ENCODE measurements at places on chromosomes 1 and 21.

DNA sequence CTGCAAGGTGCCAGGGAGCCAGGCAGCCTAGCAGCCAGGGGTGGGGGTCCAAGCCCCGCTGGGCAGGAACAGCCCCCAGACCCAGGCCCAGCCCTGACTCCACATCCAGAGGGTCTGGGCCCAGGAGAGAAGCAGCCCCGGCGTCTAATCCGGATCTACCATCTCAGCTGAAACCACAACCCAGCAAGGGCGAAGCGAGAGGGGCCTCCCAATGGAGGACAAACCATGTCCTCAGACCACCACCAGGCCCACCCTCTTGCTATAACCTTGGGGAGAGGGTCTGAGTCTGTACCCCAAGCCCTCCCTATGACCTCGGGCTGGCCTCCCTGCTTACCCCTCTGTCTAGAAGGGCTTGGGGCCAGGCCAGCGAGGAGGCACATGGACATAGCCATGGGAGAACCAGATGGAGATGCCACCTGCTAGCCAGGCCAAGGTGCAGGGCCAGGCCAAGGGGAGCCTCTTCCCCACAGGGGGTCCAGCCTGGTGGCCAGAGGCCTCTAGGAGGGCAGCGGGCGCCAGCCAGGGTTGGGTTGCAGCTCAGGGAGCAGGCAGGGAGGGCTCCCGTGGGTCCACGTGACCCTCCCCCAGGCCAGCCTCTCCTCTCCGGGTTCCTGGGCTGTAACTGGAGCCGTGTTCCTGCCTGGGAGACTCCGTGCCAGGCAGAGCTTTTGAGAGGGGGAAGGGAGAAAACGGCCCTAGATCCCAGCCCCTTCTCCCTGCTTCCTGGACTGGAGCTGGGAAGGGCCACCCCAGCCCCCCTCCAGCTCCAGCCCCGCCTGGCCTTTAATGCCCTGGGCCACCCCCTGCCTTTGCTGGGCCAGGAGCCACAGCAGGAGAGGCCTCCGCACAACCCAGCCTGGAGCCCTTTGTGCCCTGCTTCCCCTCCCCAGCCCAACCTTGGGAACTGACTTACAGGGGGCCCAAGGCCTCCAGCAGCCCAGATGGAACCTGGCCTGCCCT lies 2.5 kb downstream of the WNT9A start:
- no peak for DNase-seq

DNA sequence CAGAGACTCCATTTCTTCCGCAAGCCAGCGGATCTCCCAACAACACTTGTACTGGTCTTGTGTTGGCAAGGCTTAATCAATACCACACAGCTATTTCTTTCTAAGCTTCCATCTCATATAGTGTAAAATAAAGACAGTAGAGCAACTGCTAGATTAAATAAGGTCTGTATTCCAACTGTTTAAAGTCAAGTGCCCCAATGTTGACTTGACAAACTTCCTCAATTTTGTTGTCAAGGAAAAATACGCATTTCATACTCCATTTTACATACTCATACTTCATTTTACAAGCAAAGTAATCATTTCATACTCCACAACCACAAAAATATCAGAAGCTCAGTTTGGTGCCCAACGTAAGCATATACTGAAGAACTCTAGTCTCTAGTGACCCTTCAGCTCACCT lies 143.0 kb downstream of the RERE start:
- DNase-seq = no peak

- no peak for DNase-seq
Observed at GRCh38 chr21:45966791-45967394, 14.7 kb upstream of the COL6A1 start.

DNA sequence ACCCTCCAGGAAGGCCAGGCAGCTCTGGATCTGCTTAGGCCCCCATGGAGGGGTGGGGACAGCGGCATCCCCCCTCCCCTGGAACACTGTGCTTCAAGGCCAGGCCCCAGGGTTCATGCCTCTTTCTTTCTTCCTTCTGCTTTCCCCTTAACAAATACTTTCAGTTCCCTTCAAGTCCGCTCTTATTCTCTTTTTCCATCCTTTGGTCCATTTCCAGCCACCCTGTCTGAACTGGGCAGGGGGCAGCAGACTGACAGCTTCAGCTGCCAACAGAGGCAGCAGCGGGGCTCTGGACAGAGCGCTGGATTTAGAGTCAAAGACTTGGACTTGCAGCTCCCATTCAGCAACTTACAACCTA lies 1.1 kb upstream of the CD244 start:
- no peak for DNase-seq

DNA sequence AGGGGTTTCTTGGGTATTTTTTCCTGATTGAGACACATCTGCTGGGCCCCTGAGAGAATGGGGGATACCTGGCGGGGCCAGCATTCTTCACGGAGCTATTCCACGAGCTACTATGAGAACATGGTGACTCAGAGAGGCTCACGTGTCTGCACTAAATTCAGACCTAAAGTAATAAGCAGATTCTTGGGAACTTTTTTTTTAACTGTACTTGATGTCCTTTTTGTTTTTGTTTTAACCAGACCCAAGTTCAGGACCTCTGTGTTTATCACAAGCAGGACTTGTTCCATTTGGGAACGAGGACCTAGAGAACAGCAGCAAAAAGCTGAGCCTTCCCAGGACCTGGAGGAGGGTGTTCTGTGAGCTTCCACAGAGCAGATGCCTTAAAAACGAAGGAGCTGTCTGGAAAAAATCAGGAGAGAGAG lies 44.0 kb downstream of the EVA1C start:
- DNase-seq = no peak

GRCh38 chr1:50857702-50858101 lies 102.4 kb downstream of the FAF1 start:
- no peak for DNase-seq

DNA sequence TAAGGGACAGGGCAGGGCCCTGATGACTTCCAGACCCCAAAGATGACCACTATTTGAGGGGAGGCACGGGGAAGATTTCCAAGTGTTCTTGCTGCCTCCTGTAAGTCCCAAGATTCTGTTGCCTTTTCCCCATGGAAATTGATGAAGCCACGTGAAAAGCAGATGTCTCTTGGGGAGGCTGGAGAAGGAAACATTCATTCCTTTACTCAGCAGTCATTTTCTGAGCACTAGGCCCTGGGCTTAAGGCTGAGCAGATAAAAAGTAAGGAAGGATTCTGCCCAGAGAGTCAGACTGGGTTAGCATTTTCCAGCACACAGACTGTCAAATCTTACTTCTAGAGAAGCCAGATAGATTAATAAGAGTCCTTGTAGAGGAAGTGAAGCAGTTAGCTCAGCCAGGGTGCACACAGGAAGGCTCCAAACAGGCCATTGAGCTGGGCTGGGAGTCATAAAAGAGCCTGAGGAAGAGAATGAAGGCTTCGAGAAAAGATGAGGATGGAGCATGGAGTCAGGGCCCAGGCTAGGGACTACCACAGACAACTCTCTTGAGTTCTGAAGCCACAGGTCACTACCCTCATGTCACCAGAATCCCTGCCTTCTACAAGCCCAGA lies 10.1 kb downstream of the EXTL1 start:
- no peak for DNase-seq

DNA sequence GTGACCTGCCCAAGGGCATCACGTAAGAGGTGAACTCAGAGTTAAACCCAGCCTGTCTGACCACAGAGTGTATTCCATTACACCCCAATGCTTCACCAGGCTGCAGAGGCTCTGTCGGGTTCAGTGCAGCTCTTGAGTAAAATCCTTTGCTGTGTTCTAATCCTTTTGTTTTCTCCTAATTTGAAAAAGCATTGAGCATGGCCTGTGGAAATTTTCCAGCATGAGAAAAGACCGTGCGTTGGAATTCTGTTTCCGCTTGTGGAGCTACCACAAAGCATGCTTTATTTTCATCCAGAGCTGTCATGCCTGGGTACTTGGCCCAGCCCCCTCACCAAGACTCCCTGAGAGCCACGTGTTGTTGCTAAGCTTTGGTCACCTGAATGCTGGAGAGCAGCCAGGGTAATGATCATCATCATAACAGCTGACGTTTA lies 317.6 kb downstream of the PRDM2 start:
- DNase-seq = no peak

- no peak for DNase-seq
Observed at GRCh38 chr1:217342105-217342504, 288.8 kb downstream of the GPATCH2 start.

DNA sequence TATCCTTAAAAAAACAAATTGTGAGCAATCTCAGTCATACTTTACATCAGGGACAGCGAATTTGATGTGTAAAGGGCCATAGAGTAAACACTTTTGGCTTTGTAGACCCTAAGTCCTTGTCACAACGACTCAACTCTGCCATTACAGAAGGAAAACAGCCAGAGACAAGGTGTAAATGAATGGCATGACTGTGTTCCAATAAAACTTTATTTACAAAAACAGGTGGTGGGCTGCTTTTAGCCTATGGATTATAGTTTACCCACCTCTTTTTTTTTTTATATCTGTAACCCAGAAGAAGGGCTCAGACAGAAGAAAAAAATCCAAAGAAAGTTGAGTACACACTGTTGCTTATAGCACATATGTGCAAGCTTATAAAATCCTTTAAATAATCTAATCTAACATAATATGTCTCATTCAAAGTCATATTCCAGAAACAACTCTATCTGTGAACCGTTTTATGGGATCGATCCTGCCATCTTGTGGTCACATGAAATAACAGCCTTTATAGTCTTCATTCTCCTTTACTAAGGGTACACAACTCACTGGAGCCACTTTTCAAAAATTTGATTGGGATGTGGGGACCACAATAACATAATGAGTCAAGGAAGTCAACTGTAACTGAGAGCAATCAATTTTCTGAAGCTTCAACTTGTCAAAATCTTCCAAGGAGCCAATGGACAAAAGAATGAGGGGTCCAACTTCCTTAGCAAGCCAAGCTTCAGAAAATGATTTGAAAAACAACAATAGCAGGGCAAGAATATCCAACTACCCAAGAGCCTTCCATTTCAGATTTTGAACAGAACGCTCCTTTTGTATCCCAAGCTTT lies 142.2 kb upstream of the KRTAP19-8 start:
- DNase-seq = no peak

DNA sequence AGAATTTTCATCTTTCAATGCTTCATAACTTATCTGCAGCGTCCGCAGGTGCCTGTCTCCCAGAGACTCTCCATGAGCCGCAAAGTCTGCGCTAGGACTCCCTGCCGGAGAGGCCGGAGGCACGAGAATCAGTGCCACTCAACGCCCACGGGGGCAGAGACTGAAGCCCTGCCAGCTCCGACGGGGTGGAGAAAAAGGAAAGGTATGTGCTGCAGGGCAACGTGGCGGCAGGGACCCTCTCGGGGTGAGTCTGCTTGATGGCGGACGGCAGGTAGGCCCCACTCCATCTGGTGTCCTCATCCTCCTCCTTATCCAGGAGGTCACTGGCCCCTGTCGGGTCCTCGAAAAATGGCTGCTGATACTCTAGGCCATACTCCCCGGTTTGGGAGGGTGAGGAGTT lies 21.9 kb upstream of the MRPS14 start:
- no peak for DNase-seq

DNA sequence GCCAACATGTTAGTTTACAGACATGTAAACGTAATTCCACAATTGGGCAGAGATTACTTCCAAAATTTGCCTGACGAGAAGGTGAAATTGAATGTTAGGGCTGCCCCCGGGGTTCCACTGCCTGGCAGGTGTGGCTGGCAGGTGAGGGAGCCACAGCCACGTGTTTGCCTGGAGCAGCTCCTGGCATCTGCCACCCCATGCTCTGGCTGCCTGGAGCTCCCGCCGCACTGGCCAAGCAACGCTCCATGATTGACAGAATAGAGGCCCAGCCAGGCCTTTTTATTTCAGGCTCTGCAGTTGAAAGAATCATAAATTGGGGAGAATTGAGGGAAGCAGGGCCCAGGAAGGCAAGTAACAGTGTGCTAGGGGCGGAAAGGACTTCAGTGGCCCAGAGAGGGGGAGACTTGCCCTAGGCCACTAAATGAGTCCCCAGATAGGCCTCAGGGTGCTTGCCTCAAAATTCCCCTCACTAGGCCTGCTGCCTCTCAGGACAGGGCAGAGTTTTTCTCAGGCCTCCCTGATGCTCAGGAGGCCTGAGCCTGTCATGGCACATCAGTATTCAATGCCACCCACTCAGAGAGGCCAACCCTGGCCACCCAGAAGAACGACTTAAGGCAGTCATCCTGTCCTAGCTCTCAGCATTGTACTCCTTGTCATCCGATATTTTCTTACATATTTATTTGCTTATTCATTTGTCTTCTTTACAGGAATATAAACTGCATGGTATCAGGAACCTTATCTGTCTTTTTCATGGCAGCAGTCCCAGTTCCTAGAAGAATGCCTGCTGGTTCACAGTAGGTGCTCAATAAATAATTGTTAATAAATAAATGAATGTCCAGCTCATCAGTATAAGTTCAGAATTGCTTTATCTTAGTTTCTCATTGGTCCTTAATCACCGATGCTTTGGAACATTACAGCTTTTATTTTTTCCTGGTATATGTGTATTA lies 16.6 kb upstream of the S1PR1 start:
- no peak for DNase-seq

DNA sequence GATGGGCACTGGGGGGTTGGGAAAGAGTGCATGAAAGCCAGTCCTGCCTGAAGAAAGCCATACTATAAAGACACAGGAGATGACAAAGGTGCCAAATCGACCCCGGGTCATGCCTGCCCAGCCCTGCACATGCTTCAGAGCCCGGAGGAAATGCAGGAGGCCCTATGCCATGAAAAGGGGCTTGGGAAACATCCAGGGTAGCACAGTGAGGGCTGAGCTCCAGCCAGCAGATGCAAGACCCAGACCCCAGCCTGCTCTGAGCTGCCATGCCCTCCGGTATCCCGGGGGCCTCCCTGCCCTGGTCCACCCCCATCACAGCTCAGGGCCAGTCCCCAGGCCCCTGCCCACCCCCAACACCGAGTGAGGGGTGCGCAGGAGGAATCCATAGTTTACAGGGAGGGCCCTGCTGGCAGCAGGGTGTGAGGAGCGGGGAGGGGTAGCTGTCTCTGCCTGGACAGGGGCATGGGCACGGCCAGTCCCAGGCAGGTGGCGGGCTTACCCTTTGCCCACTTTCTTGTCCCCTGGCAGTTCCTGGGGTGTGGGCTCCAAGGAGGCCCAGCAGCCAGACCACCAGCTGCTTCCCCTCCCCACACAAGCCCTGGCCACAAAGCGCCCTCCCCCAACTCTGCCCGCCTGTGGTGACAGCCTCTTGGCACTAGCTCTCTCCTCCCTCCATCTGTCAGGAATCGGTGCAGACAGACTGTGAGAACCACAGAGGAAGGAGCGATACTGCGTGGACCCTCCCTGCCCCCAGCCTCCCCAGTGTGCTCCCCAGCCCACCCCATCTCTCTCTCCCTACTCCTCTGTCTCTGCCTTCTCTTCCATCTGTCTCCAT lies 16.8 kb downstream of the LRP8 start:
- DNase-seq = no peak

DNA sequence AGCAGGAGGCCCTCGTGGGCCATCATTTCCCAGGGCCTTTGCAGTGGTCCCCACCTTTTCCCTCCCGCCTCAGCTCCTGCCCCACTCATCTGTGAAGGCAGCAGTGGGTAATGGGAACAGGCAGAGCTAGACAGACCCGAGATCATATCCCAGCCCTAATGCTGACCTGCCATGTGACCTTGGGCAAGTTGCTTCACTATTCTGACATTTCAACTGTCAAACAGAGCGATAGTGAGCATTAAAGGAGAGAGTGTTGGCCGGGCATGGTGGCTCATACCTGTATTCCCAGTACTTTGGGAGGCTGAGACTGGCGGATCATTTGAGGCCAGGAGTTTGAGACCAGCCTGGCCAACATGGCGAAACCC lies 51.7 kb downstream of the RPS6KA1 start:
- no peak for DNase-seq

- DNase-seq = no peak
Observed at GRCh38 chr1:63046539-63046938, 262.6 kb downstream of the ATG4C start.

GRCh38 chr1:25856856-25857255 lies 2.4 kb downstream of the AUNIP start:
- DNase-seq = no peak
